ENCODE measurements at places on chromosomes 1 and 21.

DNA sequence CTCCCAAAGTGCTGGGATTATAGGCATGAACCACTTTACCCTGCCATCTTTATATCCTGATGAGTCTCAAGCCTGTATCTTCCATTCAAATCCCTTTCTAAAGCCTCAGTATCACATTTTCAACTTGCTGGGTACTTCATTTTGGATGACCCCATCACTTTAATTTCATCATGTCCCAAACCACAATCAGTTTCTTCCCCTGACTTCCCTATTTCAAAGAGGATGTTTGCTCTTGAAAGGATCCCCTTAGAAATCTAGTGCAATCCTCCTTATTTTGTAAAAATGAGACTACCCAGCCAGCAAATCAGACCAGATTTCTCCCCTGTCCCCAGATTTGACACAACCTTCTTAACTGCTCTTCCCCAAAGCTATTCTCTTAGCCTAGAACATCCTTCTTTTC, 7.0 kb upstream of the TRIT1 start:
- DNase-seq = no peak

DNA sequence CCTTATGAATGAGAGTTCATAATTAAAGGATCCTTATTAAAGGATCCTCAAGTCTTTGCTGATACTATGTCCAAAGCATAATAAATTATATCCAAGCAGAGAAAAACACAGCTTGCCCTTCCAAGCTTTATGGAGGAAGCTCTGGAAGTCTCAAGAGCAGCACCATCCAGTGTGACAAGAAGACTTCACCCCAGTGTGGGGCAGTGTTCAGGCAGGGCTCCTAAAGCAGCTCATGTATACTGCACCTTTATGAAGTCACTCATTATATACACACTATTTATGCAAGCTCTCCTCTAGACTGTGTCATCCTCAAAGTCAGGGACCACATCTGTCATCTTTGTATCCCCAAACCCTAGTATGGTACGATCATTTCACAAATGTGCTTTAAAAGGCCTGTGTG, 11.9 kb upstream of the CCN1 start:
- no peak for DNase-seq

DNA sequence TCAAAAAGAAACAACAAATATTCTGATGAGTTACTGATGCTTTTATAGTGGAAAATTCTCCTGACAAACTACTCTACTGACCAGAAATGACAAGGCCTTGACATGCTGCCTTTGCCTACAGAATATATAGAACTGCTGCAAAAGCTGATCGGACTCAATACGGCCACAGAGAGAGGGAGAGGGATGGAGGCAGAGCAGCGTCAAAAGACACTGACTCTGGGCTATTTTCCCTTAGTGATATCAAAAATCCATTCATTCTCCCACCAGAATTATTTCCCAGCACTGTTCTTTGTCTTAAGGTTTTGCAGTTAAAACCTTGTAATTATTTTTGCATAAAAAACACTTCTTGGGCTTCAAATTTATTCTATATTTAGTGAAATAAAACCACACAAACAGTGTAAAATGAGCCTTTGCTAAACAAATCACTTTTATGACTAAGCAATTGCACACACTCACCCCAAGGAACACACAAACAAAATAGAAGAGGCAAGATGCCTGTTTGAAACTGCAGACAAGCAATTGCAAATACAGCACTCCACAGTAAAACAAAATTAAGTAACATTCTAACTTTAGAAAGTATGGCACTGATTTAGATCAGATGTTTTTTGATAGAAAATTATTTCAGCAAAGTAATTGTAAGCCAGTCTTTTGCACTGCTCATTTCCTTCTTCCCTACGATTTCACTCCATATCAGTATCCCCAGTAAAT, 1036.4 kb downstream of the ADGRL2 start:
- DNase-seq = no peak

DNA sequence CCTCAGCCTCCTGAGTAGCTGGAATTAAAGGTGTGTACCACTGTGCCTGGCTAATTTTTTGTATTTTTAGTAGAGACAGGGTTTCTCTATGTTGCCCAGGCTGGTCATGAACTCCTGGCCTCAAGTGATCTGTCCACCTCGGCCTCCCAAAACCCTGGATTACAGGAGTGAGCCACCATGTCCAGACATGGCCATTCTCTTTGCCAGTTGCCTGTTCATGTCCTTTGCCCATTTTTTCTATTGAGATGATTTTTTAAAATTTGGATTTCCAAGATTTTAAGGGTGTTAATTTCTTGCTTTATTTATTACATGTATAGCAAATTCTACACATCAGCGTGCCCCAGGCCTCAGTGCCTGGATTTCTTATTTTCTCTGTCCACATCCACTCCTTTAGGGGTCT, 2.8 kb downstream of the POLR3GL start:
- no peak for DNase-seq

GRCh38 chr1:30445449-30445848, 277.9 kb downstream of the MATN1 start:
- DNase-seq = no peak

DNA sequence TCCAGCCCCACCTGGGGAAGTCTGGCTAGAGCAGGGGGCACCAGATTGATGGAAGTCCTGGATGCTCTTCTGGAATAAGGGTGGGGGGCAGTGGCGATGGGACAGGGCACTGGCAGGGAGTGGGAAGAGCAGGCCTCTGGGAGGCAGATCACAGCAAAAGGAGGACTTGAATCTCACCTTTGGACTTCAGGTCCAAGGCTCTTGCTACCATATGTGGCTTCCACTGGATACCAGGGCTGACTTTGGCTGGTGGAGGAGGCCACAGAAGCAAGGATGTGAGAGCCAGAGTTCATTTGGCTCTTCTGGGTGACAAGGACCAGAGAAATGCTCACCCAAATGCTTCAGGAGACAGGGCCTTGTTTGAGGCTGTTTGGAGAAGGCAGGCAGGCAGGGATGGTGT, 16.0 kb upstream of the SYNC start:
- no peak for DNase-seq

- DNase-seq = no peak
Observed at GRCh38 chr1:10308001-10308400, 90.9 kb upstream of the PGD start.

DNA sequence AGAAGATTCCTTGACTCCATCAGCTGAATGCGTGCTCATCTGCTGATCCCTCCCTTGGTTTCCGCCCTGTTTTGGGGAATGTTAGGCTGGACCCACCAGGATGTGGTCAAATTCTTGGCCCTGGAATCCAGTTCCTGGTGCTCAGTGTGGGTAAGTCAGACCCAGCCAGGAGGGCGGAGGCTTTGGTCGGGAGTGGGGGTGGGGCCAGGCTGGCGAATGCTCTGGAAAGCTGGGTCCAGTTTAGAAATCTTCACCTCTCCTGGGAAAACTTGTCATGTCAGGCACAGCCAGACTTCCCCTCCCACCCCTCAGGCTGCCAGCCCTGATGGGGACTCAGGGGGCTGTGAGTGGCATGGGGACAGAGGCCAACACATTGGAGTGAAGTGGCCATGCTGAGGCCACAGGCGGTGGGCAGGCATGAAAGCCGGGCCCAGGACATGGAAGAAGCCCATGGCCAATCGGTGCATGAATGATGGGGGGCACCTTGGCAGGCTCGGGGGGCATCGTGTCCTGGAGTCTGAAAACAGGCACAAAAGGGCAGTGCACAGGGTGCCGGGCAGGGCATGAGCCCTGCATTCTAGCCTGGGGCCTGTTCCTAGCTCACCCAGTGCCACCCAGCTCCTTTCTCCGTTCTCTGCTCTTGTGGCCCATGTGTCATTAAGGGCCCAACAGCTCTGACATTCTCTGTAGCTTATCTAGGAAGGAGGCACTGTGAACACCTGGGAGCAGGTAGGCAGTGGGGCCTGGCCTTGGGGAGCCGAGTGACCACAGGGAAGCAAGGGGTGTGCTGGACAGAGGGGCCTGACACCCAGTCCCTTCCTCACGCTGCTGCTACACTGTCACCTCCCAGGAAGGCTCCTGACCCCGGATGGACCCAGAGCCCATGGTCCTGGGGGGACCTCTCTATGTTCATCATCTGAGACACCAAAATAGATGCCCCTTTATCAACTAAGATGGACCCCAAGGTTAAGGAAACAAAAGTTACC, 14.6 kb upstream of the PADI1 start:
- DNase-seq = peak; percentile 92

GRCh38 chr1:207831517-207832327, 79.2 kb downstream of the CD34 start:
- DNase-seq = no peak

DNA sequence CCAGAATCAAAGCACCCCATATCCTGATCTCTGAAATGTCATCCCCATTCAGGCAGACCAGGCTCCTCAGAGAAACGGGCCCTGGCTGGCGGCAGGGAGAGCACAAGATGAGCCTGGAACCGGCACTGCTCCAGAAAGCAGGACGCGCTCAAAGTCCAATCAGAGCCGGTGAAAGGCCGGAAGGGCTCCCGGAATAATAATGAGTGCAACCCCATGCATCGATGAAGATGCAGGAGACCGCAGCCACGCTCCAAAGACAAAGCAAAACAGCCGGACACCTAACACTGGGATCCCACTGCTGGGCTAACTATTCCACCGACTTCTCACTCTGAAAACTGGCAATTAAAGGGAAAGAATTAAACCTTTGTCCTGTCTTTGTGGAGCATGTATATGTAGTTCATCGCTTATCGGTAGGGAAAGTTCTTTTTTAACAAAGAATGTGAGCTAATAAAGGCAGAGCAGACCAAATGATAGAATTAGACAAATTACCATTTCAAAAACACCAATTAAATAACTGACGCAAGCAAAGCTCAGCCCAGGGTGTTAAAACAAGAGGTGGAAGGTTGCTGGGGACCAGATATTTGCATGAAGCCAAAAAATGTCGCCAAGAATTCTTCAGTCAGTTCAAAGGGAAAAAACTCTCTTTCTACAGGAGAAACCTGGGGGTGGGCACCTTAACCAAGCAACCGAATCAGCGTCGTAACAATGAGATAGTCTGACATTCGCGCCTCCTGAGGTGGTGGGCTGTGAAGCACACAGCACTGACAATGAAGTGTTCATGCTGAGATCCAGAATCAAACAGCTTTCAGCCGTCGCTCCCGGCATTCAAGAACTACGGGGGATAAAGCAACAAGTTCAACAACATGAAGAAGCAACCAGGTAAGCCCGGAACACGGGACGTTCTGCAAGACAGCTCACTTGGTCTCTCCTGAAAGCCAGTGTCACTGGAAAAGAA, 95.2 kb downstream of the NPHP4 start:
- no peak for DNase-seq

DNA sequence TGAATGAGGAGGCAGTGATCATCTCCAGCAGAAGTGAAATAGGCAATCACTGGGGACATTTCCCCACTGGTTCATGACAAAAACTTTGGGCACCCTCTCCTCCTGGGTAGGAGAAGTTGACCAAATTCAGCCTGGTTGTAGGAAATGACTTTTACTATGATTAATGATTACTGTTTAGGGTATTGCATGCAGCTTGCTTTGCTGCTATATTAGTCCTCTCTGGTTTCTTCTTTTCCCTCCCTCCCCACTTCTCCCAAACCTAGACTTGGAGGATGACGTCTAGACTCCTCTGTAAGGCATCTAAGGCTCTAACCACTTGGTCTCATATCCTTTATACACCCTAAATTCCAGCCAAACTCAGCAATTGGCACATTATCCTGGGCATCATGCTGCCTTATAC, 3.4 kb upstream of the RGS16 start:
- no peak for DNase-seq

DNA sequence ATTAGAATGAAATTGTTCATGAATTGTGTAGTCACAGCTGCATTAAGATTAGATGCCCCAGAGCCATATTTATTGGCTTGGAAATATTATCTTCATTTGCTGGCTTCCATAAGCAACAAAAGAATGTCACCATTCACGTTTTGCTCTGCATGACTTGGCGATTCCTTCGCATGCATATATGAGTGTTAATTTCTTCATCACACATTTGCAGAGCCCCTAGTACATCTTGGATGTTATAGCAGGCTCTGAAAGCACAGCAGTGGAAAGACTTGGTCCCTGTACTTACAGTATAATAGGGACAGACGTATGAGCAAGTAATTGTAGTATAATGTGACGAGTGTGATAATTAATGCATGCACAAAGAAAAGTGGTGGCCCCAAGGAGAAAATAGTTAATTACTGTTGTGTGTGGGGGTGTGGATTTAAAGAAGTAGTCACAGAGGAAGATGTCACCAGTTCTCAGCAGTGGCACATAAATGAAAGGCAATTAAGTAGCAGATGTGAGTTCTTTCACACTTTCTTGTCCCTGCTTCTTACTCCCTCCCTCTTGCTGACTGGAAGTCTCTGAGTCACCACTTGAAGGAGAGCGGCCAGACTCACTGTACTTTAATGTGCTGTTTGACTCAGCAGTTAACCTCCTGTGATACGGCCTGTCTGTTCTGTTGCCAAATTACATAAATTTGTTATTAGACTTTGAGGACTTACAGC, 21.0 kb downstream of the S100A10 start:
- DNase-seq = no peak

All from RWPE2 (cell line).